ENCODE measurements at places on chromosomes 4 and X. TPM values are rescaled to one million over a fixed set of nuclear protein-coding genes. Genes with fewer than 3 reads are reported as not detected.

The LRIT3 gene
- not detected for total RNA-seq

- DNase-seq = peak; percentile 30
Measured at GRCh38 chrX:56563231-56564161, at the start of gene UBQLN2. Gene UBQLN2, plus strand, starts transcription at chrX:56563627. Its CDS starts 247 bp downstream, at chrX:56563874.

DNA sequence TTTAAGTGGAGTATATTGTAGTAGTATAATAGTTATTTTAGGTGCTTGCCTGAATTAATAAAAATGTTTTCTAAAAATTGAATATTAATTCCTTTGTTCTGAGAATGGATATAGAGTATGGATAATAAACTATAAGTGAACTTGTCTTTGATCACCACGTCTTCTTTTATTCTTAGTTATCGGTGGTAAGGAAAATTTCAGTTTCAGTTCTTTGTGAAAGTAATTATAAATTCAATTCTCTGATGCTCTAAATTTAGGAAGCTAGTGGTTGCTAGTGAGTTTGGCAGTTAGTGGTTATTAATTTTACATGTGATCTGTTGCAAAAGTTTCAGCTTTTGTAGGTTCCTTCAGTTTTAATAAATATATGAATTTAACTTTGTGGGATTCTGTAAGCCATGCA, 30.8 kb downstream of the MRPL1 start:
- no peak for DNase-seq

- no peak for DNase-seq
Measured at GRCh38 chr4:115515772-115516171, 402.4 kb upstream of the NDST4 start.

GRCh38 chrX:9759337-9759736, 6.3 kb downstream of the GPR143 start:
- no peak for DNase-seq

DNA sequence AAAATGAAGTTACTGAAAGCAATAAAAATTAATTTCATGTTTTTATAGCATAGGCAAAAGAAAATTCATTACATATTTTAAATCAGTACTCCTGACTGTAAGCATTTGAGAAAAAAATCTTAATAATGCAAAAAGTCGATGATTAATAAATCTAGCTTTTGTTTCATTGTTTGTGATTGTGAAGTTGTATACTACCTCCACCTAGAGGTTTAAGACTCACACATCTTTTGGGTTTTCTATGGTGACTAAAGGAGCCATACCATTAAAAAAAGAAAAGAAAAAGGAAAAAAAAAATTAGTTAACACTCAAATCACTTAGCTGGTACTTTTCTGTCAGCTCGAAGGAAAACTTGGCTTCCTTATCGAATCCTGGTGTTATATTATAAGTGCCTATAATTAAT, 2.0 kb downstream of the GABRA2 start:
- no peak for DNase-seq

The DCAF4L1 gene
- not detected for total RNA-seq

DNA sequence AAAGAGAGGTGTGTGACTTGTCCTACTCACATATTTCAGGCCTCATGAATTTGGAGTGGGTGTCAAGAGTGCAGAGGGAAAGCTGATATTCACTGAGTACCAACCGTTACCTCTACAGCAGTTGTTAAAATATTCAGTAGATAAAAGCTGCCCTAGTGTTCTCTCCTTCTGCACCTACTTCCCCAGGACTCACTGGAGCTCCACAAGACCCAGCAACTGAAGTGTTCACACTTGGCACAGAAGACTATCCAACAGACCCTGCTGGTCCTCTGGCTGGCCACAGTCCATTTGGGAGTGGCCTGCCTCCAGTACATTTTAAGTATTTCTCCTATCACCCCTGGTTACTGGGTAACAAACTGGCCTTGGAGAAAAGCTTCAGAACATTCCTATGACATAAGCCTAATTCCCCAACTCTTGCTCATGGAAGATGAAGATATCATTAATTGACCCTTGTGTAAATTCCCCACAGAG, 70.8 kb downstream of the PPARGC1A start:
- DNase-seq = no peak
